CD8-positive, alpha-beta T cell (primary cell): ENCODE measurements at places on chromosomes 3 and 15.

- no peak for DNase-seq
These were observed 22.6 kb downstream of the RARRES1 start for GRCh38 chr3:158709666-158710083.

GRCh38 chr15:81491414-81492096, 117.5 kb upstream of the TMC3 start:
- DNase-seq, result no peak

DNA sequence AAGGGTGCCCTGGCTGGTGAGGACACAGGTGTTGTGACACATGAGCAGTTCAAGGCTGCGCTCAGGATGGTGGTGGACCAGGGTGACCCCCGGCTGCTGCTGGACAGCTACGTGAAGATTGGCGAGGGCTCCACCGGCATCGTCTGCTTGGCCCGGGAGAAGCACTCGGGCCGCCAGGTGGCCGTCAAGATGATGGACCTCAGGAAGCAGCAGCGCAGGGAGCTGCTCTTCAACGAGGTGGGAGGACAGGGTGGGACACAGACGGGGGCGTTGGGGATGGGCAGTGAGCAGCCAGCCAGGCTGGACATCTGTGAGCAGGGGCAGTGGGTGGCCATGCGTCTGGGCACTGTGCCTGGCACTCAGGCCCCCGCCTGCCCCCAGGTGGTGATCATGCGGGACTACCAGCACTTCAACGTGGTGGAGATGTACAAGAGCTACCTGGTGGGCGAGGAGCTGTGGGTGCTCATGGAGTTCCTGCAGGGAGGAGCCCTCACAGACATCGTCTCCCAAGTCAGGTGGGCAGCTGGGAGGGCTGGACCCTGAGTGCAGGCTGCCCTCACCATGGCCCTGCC, 10.3 kb downstream of the ANKRD63 start:
- DNase-seq, result no peak

- no peak for DNase-seq
These were observed 175.9 kb downstream of the THRB start for GRCh38 chr3:24318677-24319287.

DNA sequence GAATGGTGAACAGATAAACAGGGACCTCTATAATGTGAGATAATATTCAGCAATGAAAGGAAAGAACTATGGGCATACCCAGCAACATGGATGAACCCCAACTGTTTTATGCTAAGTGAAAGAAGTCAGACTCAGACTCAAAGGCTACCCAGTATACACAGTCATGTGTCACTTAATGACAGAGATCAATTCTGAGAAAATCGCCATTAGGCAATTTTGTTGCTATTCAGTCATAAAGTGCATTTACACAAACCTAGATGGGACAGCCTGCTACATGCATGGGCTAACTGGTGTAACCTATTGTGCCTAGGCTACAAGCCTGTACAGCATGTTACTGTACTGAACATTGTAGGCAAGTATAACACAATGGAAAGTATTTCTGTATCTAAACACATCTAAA, 76.5 kb downstream of the B3GNT5 start:
- no peak for DNase-seq

DNA sequence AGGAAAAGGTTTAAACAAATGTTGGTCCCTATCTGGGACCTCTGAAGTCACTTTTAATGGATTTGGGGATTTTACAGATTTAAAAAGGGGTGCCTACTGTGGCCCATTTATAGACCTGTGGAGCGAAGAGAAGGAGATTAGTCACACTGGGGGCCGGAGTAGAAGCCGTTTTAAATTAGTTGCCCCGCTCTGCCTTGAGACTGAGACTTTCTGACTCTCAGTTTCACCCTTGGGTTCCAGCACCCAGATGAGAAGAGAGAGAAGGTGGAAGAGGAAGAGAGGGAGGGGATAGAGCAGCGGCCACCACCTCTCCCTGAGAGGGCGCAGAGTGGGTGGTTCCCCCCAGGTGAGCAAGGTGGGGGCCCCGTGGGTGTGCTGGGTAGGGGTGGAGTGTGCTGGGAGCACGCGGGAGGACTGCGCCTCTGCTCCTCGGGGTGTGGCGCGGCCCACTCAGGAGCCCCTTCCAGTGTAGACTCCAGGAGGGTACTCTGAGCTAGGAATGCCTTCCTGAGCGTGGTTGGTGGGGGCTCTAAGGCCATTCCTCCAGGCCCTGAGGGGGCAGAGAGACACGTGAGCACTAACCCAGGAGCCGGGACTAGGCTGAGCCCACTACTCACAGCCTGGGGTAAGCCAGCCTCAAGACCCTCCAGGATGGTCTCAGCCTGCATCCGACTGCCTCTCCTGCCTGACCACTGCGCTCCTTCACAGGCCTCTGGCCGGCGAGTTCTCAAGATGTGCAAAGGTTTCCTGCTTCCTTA, 32.6 kb upstream of the RAB6B start:
- DNase-seq, result no peak

DNA sequence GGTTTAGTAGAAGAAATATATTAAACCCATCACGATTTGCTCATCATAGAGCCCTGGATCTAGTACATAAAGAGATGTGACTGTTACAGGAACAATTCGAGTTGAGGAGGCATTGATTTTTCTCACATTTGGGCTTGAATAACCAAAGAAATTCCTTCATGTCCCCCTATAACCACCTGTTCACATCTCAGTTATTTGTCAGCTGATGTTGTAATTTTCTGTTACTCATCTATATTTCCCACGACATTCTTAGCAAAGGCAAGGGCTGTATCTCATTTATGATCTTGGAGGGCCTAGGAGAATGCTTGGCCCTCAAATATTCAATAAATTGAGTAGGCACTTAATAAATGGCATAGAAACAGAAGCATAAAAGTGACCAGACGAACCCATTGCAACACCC, 36.4 kb upstream of the GYG1 start:
- no peak for DNase-seq

DNA sequence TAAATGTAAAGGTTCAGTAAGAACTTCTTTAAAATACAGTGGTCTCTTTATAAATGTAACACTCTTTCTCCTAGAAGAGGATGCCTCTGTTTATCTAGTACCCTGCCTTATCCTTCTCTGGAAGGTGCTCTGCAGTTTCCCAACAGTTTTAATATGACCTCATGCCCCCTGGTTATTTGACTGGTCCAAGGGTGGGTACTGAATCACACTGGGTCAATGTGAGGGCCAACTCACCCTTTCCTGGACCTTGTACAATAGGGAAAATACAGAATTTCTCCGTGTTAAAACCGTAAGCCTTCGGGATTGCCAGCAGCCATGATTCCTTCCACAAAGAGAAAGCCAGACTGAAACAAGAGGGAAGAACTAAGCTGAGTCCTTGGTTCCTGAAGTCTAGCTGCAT, 9.2 kb downstream of the DCBLD2 start:
- DNase-seq, result no peak

DNA sequence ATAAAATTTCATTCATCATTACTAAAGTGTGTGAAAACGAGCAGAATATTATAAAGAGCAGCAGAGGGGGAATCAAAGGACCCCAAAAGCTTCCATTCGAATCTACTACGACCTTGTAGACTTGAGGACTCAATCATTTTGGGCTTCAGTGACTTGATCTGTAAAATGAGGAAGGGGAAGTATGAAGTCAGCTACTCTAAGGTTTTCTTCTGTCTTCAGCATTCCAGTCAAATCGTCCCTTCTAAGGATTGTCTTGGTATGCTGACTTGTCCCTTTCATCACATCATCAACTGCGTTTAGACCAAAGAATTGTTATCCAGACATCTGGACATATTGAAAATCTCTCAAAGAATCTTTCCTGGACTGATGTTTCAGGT, 44.8 kb downstream of the PLD1 start:
- DNase-seq, result no peak

DNA sequence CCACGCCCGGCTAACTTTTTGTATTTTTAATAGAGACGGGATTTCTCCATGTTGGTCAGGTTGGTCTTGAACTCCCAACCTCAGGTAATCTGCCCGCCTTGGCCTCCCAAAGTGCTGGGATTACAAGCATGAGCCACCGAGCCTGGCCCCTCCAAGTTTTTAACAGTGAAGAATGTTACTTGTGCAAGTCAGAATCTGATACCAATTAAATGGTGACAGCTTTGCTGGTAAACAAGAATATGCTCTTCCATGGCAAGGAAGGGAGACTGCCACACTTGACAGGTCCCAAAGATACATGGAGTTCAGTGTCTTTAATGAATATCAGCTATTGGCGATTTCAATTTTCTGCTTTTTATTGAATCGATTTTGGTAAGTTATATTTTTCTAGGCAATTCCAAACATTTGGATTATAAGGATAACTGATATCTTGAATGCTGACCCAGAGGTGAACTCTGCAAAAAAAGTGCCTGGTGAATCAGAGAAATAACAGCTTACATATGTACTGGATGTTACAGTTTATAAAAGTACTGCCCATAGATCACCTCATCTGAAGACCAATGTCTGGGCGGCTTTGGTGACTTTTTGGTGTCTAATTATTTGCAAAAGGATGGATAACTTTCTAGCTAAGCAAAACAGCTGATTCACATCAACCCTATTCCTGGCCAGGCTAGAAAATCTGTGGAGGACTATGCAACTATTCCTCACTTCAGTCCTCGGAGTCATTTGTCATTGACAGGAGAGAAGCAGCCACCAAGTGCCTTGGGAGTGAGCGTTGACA, 1.2 kb downstream of the PARP16 start:
- no peak for DNase-seq

DNA sequence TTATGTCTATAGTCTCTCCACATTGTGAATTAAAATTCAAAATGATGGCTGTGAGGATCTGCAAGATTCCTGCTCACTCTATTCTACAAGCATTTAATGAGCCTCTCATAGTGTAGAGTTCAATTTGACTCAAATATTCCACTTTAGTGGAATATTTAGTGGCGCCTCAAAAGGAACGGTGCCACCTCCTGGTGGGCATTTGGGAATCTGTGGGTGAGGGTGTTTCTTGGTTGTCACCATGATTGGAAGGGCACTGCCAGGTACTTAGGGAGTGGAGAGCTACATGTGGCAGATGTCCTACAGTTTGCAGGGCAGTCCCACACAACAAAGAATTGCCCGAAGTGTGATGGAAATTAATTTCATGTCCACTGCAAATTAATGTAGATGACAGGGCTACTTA, 21.5 kb upstream of the KCNMB3 start:
- DNase-seq, result no peak

DNA sequence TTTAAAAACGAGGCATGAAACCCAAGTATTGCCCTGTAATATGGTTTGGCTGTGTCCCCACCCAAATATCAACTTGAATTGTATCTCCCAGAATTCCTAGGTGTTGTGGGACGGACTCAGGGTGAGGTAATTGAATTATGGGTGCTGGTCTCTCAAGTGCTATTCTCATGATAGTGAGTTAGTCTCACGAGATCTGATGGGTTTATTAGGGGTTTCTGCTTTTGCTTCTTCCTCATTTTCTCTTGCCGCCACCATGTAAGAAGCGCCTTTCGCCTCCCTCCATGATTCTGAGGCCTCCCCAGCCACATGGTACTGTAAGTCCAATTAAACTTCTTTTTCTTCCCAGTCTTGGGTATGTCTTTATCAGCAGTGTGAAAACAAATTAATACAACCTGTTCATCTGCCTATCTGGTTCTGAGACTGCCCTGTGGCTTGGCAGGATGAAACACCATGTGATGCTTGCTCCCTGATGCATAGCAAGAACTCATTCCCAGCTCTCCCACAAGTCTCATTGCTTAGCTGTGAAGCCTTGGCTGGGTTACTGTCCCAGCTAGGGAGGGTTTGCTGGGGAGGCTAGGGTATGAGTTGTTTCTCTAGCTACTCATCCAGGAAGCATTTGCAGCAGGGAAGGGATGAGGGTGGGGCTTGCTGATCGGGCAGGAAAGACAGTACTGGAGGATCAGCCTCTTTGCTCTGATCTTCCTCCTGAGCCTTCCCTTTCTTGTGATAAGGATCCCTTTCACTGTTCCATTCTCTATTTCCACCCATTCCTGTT, 3.7 kb upstream of the SQOR start:
- DNase-seq, result no peak
